ENCODE measurements at places on chromosomes 6 and 20.

DNA sequence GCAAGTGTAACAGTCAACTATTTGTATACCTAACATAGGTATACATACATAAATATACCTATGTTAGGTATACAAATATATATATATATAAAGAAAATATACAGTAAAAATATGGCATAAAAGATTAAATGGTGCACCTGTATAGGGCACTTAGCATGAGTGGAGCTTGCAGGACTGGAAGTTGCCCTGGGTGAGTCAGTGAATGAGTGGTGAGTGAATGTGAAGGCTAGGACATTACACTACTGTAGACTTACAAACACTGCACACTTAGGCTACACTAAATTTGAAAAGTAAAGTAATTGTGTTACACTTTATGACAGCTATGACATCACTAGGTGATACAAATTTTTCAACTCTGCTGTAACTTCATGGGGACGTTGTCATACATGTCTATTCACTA, 65.6 kb downstream of the CDC5L start:
- no peak for DNase-seq

DNA sequence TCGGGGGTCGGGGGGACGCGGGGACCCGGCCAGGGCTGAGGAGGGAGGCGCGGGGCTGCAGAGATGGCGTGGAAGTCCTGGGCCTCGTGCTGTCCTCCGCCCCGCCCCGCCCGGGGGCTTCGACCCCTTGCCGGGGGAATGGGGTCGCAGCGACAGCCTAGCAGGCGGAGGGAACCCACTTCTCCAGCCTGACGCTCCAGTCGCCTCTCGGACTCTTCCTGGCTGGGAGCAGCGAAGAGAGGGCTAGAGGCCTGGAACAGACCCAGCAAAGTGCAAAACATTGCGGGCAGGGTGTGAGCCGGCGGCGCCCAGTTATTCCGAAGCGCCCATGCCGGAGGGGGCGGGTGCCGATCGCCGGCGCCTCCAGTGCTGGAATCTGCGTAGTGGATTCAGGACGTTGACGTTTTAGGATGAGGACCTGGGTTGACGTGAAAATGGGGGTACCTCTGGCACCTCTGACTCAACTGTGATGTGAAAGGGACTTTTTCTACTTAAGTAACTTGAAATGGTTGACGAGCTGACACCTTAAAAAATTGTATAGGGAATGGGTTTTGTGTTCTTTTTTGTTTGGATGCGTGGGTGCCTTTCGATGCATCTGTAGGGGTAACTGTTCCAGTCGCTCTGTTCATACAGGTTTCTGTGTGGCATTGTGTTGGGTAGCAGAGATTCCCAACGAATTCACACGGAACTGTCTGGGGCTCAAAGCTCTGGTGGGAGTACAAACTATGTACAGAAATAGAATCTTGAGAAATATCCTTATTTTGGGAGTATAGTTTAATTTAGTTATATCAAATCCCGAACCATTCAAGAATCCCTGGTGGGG, 1.4 kb downstream of the SLC35F1 start:
- DNase-seq = no peak

DNA sequence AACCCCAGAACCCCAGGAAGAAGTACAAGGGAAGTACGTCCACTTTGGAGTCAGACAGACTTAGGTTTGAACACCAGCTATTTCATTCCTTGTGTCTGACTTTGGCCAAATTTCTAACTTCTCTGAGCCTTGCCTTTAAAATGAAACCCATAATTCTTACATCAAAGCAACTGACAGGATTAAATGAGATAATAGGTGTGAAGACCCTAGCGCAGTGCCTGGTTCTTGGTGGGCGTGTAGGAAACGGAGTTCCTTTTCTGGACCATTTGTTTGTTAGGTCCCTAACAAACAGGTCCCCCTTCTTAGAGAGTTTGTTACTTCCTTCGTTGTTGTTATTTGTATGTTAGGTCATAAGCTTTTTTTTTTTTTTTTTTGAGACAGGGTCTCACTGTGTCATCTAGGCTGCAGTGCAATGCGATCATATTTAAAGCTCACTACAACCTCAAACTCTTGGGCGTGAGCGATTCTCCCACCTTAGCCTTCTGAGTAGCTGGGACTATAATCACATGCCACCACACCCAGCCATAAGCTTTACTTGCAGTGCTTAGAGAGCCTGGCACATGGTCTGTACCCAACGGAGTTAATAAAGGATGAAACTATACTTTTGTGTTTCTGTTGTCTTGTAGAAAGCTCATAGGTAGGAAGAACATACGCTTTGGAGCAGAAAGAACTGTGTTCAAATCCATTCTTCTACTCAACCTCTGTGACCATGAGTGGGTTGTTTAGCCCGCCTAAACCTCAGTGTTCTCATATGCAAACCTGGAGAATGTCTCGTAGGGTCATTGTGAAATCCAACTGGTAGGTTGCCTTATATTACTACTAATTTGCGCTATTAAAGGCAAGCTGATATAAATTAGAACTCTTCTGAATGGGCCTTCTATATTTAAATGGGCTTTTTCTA, 21.8 kb upstream of the MROH8 start:
- no peak for DNase-seq

DNA sequence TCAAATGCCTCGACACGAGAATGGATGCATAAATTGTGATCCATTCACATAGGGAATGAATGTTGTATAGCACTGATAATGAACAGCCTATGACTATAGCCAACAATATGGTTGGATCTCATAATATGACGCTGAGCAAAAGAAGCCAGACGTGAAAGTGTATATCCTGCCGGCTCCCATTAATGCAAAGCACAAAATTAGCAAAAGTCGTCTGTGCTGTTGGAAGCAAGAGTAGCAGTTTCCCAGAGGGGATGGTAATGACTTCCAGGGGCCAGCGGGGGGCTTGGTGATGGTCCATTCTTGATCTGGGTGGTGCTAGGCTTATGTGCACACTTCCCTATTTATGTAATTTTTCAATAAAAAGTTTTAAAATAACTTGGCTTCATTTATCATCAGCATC, 1.0 kb upstream of the TAGAP start:
- no peak for DNase-seq

- no peak for DNase-seq
These were observed 740.8 kb downstream of the PHF3 start for GRCh38 chr6:64376394-64376793.

- no peak for DNase-seq
These were observed 23.9 kb upstream of the ASF1A start for GRCh38 chr6:118869894-118870589.

GRCh38 chr20:13458860-13459451, 179.8 kb downstream of the TASP1 start:
- DNase-seq = no peak

- no peak for DNase-seq
These were observed 2.3 kb downstream of the TRAPPC3L start for GRCh38 chr6:116543149-116543548.

- DNase-seq = no peak
These were observed 4.5 kb downstream of the FLRT3 start for GRCh38 chr20:14332866-14333265.

GRCh38 chr6:41651246-41651961, 13.1 kb downstream of the MDFI start:
- no peak for DNase-seq

DNA sequence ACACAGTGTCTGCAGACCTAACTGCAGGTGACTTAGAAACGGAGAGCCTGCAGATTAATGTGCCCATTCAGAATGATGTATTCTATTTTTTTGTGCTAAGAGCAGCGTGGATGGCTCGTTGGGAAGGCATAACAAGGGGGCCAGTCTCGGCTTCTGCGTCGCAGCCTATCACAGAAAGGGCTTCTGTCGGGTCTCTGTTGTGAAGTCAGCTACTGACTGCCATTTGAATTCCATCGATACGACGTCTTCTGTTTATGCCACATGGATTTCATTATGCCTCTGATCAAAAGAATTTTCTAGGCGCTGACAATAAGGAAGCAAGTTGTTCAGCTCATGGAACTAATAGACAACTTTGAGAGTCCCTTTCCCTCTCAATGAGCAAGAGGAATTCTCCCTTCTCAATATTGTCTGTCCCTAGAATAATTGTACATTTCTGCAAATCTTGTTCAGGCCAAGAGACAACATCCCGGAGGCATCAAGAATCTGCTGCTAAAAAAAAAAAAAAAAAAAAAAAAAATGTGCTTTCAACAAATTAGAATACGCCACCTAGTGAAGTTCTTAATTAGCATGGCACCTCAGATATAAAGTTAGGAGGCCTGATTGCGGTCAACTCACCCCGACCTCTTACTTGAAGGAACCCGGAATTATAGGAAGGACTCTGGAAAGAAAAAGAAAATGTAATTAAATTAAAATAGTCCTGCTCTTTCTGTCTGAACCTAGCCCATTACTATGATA, 223.9 kb downstream of the TSHZ2 start:
- no peak for DNase-seq

DNA sequence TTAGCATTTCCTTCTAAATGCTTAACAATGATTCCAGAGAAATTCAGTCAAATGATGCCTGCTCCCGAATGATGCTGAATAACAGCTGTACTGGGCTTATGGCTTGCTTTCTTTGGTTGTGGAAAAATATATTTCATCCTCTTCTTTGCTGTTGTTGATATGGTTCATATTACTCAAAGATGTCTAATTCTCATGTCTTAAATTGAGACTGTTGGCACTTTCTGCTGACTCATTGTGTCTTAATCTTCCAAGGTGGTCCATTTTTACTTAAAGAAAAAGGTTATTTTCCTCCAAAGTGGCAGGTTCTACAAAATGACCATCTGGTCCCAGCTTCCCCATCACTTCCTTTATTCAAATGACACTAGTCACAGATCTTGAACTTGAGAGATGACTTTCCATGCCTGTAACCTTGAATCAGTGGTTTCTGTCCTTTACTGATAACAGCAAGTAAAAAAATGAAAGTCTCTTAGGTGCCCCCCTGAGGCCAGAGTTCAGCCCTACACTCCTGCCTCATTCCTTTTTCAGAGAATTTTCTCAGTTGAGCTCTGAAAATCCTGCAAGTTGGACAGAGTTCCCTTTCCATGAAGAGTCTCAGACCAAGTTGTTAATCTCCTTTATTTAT, 6.9 kb downstream of the SNAP25 start:
- no peak for DNase-seq

DNA sequence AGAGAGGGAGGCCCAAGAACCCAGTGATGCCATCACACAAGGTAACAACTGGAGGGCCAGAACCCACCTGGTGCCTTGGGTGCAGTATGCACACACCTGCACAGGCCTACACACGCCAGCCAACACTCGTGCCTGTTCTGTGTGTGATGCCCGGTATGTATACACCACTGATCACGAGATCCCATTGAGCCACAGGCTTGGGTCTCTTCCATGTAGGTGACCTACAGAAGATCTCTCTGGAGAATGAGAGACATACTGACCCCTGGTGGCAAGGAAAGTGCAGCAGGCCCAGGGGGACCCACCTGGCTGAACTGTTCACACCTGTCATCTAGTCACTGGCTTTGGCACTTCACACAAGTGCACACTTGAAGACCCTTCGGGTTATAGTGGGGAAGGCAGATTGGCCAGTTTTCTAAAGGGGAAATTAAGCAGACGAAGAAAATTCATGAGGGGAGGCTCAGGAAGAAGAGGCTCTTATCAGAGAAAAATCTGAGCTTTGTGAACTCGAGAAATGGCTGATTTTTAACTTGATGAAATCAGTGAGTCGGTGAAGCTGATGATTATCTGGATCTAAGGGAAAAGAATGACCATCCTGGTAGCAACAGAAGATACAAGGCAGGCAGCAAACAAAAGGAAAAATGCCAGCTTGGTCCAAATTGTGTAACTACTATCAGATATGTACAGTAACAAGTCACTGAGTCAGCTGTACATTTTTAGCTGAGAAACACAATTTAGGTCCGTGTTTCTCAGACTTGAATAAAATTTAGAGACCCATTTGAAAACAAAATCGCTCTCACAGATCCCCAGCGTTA, 69.1 kb upstream of the PBOV1 start:
- DNase-seq = peak; percentile 10

GRCh38 chr6:139427199-139427598, 52.8 kb upstream of the CITED2 start:
- DNase-seq = no peak

DNA sequence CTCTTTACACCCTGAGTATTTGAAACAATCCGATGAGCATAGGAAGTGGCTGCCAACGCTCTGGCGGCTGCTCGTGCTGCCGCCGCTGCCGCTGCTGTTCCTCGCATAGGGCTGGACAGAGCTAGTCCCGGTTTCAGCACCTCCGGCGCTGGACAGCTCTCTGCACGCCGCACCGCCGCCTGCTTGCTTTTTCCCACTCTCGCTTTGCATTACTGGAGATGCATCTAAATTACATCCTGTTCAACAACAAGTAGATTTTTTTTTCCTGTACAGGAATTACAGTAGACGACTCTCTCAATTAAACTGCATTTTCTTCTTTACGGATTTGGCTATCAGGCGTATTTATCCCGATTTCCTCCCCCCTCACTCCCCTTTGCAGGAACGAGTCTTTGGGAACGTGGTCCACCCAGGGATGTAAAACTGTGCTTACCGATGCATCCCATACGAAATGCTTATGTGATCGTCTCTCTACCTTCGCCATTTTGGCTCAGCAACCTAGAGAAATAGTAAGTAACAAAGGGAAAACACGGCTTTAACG, 563.8 kb downstream of the LMBRD1 start:
- DNase-seq = no peak

DNA sequence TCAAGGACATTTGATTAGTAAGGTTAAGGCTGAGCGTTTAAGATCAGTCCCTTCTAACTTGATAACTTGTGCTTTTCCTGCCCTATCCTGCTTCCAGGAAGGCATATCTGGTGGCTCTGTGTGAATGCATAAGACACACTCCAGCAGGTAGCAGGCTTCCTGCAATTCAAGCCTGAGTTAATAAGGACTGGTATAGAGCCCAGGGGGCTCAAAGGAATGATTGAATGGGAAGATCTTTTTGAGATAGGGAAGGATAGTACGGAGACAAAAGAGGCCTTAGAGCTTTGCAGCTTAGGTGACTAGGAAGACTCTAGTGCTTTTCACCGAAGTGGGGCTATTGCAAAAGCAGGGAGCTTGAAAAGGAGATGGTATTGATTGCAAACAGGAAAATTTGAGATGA, 307.1 kb downstream of the GRIK2 start:
- no peak for DNase-seq

GRCh38 chr6:40323881-40324634, 263.1 kb downstream of the LRFN2 start:
- no peak for DNase-seq

DNA sequence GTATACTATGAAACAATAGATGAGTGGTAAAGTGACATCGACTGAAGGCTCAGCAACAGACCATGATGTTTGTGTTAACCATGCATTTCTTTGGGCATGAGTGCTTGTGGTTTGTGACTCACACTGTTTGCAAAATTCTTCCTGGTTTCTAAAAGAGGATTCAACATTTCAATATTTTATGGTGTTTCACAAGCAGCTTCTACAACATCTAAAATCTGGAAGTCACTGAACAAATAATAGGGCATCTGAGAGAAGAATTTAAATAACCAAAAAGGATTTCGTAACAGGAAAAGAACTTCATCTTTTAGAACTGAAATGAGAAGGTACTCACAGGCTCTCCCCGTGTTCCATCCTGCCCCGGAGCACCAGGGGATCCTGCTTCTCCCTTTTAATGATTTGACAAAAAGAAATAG, 146.2 kb downstream of the COL21A1 start:
- no peak for DNase-seq

GRCh38 chr6:14079433-14079832, 38.1 kb upstream of the CD83 start:
- DNase-seq = no peak

- DNase-seq = no peak
These were observed 214.6 kb downstream of the HDGFL1 start for GRCh38 chr6:22783931-22784330.
